Activated CD4-positive, alpha-beta memory T cell treated with anti-CD3 and anti-CD28 coated beads for 36 hours (primary cell): ENCODE measurements at places on chromosomes 7 and 10. TPM values are rescaled to one million over a fixed set of nuclear protein-coding genes. Genes with fewer than 3 reads are reported as not detected.

TMEM270 gene
- not detected for total RNA-seq

IGFBP1 gene
- total RNA-seq = not detected

SAP25 gene
- total RNA-seq = 11.4 TPM

TSPAN12 gene
- total RNA-seq = not detected

GNAT3 gene
- total RNA-seq = not detected

COL17A1 gene
- total RNA-seq = not detected

FGFBP3 gene
- 1.2 TPM for total RNA-seq

ANKRD1 gene
- not detected for total RNA-seq

MRPS16 gene
- 139 TPM for total RNA-seq

FFAR4 gene
- not detected for total RNA-seq

HOXA10 gene
- total RNA-seq = not detected

NKX2-3 gene
- total RNA-seq = not detected

APBB1IP gene
- total RNA-seq = 50.1 TPM

FEZF1 gene
- total RNA-seq = not detected

CHRM2 gene
- not detected for total RNA-seq

SEMA3D gene
- total RNA-seq = not detected

HOXA2 gene
- total RNA-seq = not detected

ACTR3C gene
- 8.8 TPM for total RNA-seq
